Activated CD8-positive, alpha-beta memory T cell treated with anti-CD3 and anti-CD28 coated beads, Interleukin-2, amount 10 ng/mL, durations not matched to agents 7 days and 5 days (primary cell): ENCODE measurements at places on chromosomes 16 and 17. TPM values are rescaled to one million over a fixed set of nuclear protein-coding genes. Genes with fewer than 3 reads are reported as not detected.

Gene IRX5
- total RNA-seq, result not detected

Gene PAGR1
- total RNA-seq, result 34.3 TPM

Gene ALDH3A1
- 0.14 TPM for total RNA-seq

DNA sequence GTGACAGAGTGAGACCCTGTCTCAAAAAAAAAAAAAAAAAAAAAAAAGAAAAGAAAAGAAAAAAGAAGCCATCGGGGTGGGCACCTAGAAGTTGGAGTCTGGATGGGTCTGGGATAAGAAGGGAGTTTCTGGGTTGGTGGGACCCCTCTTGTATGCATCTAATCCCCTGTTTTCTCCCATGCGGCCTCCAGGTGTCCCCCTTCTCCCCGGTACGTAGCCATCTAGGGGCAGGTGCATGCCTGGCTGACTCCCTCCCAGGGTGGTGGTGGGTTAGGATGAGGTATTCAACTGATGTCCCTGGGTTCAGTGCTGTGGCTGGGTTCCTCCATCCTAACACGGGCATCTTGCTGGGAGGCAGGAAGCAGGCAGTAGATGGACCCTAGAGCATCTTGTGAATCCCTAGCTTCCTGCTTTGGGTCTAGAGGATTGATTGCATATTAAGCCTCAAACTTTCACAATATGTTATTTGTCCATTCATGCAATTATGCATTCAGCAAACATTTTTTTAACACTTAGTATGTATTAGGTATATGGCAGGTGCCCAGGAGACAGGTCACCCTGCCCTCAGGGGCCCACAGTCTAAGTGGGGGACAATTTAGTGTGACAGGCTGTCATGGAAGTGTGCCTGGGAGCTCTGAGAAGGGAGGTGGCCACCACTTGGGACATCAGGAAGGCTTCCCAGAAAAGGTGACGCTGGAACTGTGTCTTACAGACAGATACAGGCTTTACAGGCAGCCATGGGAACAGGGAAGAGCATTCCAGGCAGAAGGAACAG, 13.1 kb downstream of the FMNL1 start:
- peak; percentile 66 for DNase-seq

DNA sequence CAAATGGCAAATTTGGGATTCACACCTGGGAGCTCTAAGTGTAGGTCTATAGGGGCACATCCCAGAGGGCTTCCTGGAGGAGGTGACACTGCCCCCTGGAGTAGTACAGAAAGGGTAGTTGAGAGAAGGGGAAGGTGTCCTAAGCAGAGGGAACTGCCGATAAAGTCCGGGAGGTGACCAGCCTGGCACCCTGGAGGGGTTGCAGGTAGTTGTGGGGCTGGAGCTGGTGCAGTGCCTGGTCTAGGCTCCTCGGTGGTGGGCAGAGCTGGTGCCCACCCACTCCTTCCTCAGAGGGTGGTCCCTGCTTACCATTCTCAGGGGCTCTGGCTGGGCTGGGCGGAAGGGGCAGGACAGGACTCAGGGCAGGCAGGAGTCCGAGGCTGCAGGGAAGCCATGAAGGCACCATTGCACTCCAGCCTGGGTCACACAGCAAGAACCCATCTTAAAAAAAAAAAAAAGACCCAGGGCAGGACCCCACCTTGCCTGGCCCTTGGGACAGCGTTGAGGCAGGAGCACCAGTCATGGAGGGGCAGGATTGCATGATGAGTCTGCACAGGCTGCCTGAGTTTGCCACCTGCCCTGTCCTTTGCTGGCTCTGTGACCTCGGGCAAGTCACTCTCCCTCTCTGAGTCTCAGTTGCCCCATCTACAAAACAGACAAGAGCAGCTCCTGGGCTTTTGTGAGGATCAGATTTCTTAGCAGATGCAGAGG, 43.8 kb downstream of the LAT start:
- DNase-seq, result peak; percentile 38

GRCh38 chr17:63488851-63489250, 12.0 kb downstream of the ACE start:
- no peak for DNase-seq

DNA sequence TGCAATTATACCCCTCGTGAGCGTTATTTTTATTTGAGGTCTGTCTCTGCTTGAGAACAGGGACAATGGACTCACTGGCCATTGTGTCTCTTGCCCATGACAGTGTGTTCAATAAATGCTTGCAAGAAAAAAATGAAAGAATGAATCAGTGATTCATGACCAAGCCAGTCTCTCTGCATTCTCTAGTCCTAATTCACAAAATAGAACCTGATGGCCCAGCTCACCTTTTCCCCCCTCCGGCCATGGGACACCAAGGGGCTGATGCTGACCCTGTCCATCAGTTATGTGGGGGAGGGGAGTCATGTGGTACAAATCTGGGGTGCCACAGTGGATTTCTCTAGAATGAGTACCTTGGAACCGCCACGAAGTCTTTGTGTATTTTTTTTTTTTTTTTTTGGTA, 38.2 kb downstream of the CCDC42 start:
- DNase-seq, result no peak

Gene TNP2
- not detected for total RNA-seq

- no peak for DNase-seq
Measured at GRCh38 chr16:83666449-83666848, 141.3 kb upstream of the HSBP1 start.

DNA sequence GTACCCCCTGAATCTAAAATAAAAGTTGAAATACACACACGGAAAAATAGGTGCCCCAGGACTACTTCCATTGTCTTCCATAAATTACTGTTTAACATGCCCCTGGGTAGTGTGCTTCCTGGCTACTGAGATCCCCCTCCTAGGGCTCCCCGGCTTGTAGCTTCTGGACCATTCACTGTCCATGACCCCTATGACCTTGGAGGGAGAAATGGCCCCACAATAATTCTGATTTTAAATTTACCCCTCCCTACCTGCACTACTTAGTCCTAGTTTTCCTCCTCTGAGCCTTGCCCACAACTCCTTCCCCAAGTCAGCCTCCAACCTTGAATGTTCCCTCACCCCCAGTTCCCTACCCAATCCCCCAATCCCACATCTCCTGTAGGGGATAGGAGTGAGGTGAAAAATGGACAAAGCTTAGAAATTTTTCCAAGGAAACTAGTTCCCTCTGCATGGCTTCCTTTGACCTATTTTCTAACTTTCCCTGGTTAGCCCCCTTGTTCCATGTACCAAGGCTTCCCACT, 9.5 kb upstream of the MSL1 start:
- no peak for DNase-seq

DNA sequence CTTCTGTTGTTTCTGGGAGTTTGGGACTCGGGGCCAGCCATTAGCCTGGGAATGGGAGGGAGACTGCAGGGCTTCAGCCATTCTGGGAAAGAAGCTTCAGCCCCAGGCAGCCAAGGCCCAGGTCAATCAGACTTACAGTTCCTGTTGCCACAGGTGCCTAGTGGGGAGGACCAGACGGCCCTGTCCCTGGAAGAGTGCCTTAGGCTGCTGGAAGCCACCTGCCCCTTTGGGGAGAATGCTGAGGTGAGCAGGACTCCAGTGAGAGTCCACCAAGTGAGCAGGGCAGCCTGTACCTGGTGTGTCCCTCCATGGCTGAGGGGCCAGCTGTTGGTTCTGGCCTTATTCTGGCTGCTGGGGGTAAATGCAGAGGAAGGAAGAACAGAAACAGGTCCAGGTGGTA, 8.7 kb downstream of the NFE2L1 start:
- no peak for DNase-seq

Gene OR4D1
- 0.12 TPM for total RNA-seq

DNA sequence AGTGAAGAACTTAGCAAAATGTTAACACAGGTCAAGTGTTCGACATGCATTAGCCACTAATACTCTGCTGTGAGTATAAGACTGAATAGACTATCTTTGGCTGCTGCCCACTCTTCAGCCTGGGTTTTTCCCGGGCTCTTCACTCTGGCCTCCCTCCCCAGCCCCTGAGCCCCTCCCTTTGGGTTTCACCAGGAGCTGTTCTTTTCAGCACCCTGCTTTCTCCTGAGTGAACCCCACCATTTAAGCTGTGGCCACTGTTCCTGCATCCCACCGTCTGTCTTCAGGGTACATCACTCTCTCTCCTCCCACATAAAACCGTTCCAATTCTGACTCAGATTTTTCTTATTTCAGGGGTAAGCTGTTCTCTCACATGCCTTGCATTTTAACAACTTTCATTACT, 92.0 kb upstream of the ASIC2 start:
- DNase-seq, result no peak

Gene TP53TG3C
- not detected for total RNA-seq

- no peak for DNase-seq
Measured at GRCh38 chr16:66943426-66944053, 8.2 kb downstream of the CES2 start.

Gene TK1
- total RNA-seq, result 164 TPM

- no peak for DNase-seq
Measured at GRCh38 chr16:2149630-2150417, 1.4 kb downstream of the RAB26 start.

GRCh38 chr17:81164371-81165245, 699 bp upstream of the PVALEF start:
- DNase-seq, result no peak

GRCh38 chr17:28290703-28291102, 28.3 kb upstream of the TMEM97 start:
- no peak for DNase-seq

Gene CCL17
- not detected for total RNA-seq

Gene SLC5A11
- not detected for total RNA-seq

DNA sequence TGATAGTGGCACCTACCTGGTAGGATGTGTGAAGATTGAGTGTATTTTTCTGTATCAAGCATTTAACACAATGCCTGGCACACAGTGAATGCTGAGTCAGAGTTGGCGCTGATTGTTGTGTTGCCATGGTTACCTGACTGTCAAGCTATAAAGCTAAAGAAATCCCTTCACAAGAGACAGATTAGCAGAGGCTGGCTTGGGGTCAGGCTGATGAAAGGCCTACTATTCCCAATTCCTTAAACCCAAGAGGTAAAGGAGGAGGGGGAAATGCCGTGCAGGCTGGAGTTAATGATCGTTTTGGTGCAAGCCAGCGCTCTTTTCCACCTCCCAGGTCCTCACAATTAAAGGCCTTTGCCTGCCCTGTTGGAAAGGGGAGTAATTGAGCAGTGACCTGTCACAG, 5.9 kb downstream of the CLEC19A start:
- DNase-seq, result no peak

DNA sequence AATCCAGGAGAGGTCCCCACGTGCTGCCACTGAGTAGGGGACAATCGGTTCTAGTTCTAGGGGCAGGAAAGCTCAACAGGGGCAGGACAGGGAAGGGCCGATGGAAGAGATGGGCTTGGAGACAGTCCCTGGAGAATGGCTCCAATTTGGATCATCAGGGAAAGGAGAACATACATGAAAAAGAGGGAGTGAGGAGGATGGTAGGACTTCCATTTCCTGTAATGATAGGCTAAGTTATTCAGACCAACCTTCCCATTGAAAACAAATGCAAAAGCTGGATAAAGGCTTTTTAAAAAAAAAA, 20.4 kb upstream of the GPATCH8 start:
- no peak for DNase-seq

- no peak for DNase-seq
Measured at GRCh38 chr16:22184615-22184968, 21.5 kb upstream of the EEF2K start.

DNA sequence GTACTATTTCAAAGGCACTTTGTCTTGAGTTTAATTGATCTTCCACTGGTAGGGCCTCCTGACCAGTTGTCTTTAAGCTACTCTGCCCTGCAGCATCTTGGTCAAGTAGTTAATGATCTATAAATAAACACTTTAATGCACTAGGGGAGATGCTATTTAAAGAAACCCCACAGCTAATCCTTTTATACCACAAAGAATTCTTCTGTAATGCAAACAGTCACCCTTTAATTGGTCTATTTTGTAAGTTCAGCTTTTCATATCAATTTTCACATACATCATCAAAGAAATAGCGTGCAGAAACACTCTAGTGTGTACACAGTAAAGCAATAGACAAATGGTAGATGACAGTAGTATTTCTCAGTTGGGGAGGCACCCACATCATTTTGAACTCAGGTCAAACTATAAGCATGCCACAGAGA, 70.3 kb downstream of the PMP22 start:
- no peak for DNase-seq

GRCh38 chr16:1037394-1038257, 34.9 kb upstream of the SSTR5 start:
- no peak for DNase-seq

DNA sequence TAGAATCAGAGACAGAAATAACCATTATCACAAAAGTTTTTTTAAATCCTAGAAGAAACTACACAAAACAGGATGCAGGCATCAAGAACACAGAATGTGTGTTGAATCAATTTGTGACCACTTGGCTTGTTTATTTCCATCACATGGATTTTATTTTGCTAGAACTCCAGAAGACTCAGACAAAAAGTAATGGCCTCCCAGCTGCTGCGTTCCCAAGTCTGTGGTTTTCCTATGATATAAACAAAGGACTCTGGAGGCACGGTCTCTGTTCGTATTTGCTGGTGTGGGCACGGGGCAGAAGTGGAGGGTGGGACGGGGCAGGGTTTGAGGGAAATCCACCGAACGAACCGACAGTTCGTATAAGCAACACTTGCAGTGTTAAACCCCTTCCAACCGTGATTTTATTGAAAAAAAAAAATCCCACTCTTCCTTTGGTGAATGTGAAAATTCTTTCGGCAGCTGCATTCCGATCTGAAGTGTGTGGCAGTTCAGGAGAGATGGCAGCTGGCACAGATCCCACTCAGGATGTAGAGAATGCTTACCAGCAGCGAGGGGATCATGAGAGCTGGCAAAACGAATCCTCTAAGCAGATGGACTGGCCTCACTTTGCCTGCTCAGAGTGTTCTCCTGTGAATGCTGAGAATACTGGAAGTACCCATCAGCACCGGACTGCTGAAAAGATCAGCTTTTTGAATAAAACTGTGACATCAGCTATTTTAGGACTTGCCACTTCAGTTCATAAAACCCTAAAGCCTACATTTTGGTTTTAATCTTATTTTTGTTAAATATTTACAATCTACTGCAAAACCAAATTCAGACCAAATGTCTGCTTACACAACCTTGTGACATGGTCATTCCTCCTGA, 165.2 kb downstream of the VPS53 start:
- no peak for DNase-seq

DNA sequence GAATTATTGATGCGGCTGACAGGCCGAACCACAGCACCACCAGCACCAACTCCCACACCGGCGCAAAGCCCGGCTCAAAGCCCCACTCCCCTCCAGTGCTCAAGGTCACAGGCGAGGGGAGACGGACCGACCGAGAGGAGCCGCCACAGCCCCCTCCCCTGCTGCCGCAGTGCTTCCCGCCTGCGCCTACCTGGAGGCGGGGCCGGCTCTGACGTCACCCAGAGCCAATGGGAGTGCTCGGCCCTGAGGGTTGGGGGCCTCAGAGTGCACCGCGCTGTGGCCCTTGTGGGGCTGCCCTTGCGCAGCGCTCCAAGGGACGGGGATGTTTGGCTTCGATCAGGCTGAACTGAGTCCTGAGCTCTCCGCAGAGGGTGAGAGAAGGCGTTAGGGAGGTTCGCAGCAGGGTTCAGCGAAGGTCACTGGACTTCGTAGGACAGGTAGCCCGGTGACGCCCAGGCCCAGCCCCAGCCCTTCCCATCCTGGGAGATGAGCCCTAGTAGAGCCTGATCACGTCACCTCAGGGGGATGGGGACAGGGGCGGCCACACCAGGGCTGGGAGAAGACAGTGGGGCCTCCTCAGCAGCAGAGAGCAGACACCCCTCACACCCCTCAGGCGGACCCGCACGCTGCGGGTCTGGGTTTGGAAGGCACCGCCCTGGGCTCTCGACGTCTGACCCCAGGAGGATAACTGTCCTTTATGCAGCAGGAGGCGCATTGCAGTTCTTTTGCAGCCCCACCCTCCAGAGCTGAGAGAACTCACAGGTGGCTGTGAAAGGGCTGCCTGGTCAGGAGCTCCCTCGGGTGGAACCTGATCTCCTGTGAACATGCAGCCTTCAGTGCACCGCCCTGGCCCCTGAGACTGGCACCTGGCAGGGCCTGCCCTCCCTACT, 1.5 kb downstream of the NDRG4 start:
- no peak for DNase-seq

Gene OMG
- total RNA-seq, result 0.96 TPM

Gene RNF157
- 148 TPM for total RNA-seq

Gene HSF5
- total RNA-seq, result 0.41 TPM
